EH (cell line): ENCODE measurements at places on chromosomes 12 and 14.
A peak's percentile ranks its signal among the peaks of the same experiment; 100 is the strongest.

DNA sequence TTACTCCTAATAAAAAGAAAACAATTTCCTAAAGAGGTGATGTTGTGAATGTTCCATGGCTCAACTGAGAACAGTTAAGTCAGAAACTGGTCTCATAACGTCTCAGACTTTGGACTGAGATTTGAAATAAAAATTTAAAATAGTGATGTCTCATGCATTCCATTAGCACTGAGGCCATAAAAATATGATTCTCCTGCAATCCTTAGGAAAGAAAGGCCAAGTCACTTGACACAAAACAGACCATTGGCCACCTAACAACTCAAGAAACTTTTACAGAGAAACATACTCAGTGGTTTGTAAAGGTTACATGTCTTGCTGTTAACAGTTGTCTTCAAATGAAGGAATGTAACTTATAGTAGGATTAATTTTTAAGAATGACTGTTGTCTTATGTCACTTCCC is 58.1 kb downstream of the STAB2 start:
- DNase-seq, result peak; percentile 6

- DNase-seq, result peak; percentile 68
These were observed 66.0 kb downstream of the BMP4 start for GRCh38 chr14:53890611-53891101.

- DNase-seq, result no peak
These were observed 60.3 kb downstream of the TBC1D30 start for GRCh38 chr12:64884728-64885127.

DNA sequence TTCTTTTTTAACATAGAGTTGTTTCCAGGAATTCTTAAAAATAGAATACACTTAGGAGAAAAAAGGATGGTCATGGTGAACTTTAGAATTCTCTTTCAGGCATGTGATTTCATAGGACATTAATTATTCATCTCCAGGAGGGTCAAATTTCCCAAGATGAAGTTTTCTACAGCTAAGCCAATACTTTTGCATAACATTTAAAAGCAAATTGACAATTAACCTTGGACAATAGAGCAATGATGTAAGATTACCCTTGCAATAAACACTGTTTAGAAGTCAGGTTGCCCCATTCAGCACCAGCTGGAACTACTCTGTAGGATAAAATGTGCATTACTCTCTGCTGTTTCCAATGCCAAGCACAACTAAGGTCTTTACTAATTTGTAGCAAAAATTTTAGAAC is 49.5 kb downstream of the SIX1 start:
- no peak for DNase-seq

DNA sequence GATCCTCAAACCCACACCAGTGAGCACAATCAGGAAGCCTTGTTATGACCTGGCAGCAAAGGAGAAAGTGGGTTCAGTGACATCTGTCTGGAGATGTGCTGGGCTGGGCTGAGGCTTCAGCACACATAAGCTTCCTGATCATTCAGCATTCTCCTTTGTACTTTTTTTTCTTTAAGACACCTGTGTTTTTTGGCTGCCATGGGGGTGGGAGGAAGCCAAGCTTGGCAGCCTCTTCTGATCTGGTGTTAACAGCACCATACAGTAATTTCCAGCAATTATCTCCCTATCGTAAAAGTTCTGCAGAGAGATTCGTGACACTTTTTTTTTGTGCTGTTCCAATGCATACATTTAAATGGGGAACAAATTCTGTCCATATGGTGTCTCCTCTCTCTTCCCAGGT is 38.9 kb upstream of the RASSF3 start:
- DNase-seq, result no peak

DNA sequence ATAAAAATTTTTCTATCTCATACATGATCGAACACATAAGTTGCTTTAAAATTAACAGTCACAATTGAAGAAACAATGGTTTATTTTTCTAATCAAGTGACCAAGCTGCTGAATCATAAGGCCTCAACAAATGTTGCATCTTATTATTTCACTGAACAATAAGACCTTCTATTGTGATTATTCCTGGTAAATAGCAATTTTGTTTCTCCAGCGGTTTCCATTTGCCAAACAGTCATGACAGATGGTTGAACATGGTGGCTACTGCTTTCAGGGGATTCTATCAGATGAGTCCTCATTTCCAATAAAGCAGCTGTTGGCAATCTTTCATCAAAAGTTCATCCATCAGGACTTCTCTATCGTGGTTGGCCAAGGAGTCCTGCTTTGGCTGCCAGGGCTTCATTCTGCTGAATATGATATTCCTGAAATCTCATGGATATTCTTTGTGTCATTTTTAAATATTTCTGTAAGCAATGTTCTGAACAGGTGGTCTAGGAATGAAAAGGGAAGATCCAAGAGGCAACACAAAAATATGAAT is 13.0 kb downstream of the TOMM20L start:
- no peak for DNase-seq

DNA sequence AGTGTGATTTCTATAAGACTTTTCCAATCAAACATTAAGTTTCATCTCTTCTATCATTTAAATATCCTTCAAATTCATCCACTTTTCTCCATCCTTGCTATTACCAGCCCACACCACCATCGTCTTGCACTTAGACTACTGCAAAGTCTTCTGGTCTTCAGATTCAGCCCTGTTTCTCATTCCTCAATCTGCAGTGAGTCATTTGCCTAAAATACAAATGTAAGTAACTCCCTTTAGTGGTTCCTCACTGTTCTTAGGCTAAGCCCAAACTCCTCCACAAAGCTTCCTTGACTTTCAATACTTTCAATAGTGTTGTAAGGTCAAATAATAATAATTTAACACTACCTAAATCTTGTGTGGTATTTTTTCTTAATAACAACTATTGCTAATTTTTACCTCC is 83.3 kb downstream of the PLEKHG7 start:
- DNase-seq, result peak; percentile 56

DNA sequence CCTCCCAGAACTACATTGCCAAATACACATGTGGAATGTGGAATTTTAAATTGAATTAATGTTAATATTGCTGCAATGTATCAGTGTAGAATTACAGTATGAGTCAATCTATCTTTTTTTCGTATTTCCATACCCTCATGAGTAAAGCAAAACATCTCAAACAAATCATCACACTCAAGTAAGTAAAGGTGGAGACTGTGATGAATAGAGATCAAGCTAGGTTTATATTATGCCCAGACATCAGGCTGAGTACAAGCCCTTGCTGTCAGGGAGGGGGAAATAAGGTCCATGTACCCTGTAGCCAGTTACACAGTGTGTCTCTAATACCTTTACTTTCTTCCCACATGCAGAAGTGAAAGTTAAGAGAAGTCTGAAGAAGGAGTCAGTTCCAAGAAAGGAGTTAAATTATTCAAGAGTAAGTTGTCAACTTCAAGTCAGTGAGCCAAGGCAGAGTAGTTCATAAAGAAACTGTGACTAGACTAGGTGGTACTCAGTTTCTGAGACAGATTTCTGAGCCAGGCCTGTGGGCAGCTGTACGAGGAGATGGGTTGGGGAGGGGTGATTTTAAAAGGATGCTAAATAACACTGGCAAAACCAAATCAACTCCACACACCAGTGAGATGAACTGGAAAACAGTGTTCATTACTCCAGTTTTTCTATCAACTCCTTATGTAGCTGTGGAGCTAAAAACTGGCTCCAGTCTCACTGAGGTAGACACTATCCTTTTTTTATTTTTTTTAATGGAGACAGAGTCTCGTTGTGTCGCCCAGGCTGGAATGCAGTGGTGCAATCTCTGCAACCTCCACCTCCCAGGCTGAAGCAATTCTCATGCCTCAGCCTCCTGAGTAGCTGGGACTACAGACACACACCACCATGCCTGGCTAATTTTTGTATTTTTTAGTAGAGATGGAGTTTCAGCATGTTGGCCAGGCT is 23.8 kb upstream of the STK38L start:
- peak; percentile 22 for DNase-seq

- peak; percentile 26 for DNase-seq
These were observed 46.4 kb upstream of the BMP4 start for GRCh38 chr14:54003064-54003463.

DNA sequence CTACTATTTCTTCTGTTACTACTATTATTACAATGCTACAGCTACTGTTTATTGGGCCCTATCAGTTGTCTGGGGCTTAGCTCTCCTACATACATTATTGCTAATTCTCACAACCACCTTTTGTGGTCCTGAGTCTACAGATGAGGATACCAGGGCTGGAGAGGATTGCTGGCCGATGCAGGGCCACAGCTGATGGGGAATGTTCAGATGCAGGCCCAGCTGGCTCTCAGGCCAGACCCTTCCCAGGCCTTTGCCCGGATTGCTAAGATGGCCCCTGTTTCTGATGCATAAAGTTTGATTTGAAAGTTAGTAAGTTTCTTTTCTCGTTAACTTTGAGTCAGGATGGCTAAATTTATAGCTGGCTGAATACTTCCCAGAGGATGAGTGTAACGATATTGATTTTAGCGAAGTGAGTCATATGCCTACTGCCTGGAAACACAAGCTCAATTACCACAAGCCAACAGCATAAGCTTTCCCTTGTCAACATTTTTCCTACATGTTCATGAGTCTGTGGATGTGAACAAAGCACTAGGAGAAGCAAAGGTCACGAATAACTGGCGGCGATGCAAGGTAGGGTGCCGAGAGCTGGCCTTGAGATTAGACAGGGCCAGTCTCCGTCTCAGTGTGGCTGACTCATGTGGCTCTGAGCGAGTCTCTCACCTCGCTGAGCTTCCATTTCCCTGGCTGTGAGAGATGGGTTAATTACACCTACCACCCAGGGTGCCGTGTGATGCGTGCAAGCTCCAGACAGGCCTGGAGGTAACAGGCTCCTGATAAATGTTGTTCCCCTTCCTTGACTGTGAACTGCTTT is 111.0 kb downstream of the BEGAIN start:
- peak; percentile 98 for DNase-seq

DNA sequence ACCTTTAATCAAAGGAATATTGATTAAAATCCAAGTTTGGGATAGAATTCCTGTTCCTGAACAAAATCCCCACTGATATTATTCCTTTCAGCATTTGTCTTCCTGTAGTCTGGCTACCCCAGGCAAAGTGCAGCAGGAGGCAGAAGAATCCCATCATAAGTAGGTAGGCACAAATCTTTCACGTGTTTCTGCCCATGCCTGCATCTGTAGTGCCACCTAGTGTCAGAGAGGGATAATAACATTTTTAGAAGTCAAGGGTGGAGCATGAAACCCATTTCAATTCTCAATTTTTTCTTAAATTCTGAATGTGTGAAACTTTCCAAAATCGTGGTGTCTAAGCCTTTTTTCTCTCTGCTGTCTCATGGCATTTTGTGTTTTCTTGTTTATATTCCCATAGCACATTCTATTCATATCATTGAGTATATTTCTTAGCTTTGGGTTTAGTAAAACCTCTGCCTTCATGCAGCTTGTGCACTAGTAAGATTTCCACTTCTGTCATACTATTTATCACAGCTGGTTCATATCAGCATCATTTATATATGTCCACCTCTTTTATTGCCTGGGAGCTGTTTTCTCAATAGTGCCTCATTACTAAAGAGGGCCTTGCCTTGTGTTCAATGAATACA is 47.8 kb upstream of the RERG start:
- peak; percentile 69 for DNase-seq

DNA sequence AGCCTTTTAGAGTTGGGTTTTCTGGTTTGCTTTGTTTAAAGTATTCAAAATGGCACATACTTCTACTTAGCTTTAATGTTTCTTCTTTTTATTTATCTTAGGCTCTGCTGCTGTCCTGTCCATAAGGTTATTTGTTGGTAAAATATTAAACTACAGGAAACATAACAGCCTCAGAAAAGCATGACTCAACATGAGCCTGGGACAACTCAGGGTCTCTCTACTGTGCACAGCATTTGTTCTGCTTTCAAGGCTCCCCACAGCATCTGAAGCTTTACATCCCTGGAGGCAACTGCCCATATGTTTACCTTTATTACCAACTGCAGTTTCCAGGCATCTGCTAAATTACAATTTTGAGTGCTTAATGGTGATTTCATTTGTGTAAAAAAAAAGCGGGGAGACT is 954.2 kb upstream of the FBXO33 start:
- DNase-seq, result no peak

DNA sequence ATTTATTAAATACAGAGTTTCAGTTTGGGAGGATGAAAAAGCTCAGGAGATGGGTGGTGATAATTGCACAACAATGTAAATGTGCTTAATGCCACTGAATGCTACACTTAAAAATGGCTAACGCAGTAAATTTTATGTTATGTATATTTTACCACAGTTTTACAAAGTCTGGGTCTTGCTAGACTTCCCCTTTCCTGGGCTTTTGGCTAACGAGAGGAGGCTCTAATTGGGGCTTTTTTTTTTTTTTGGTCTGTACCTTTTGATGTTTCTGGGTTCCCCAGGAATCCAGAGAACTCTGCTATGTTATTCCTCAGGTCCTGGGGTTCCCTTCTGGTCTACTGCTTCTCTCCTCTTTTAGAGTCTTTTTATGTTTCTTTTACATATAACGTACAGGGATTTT is 355.5 kb downstream of the CACNA1C start:
- DNase-seq, result no peak

DNA sequence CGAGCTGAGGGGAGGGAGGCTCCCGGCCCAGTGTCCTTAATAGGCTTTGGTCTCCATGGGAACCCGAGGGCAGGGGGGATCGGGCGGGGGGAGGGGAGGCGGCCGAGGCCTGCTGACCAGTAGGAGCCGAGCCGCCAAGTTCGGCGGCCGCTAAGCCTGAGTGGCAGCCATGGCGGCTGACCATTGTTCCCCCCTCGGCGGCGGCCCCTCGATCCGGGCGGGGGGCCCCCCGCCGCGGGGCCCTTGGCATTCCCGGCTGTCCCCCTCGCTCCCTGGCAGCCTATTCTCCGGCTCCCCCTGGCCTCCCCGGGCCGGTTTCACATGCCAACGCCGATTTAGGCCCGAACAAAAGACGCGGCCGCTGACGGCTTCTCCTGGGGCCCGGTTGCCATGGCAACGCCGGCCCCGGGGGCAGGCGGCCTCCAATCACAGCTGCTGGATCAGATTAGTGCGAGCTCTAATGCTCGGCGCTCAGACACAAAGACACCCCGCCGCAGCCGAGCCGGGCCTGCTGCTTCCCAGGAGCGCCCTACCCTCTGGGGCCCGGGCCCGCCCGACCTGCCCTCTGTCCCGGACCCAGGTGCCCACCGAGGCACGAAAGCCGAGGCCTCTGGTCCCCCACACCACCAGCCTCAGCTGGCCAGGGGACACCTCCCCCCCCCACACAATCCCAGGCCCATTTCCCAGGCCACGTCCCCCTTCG is 7.3 kb downstream of the MSI1 start:
- peak; percentile 61 for DNase-seq

- DNase-seq, result peak; percentile 16
These were observed 209.2 kb downstream of the PHLDA1 start for GRCh38 chr12:75822416-75822815.
